GM12878 (cell line): ENCODE measurements at places on chromosomes 12 and 14. TPM values are rescaled to one million over a fixed set of nuclear protein-coding genes. Genes with fewer than 3 reads are reported as not detected.

DNA sequence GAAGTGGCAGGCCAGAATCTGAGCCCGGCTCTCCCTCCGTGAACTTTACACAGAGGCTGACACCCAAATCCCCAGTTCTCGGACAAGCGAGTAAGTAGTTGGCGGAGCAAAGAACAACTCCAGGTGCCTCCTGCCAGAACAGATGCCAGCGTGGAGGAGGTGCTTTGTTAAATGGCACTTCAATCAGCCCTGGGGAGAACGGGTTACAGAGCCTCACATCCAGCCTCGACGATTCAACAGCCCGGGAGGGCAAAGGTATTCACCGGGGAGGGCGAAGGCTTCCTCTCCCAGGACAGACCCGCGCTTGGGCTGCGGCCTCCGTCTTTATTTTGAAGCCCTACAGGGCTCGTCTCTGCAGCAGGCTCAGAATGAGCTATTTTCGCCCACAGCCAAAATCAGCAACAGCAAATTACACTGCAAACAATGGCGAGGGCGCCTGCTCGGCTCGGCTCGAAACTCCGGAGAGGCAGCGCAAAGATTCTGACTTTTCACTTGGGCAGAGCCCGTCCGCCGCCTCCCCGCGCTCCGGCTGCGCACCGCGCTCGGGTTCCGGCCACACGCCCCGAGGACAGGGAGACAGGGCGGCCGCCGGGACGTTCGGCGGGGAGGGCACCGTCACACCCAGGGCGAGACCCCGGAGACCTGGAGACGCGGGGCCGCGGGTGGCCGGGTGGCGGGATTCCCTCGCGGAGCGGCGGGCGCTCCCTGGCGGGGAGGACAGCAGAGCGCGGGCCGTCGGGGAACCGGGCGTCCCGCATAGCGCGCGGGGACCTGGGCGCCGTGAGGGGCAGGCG is 811 bp downstream of the TMCC3 start:
- DNase-seq = no peak

DNA sequence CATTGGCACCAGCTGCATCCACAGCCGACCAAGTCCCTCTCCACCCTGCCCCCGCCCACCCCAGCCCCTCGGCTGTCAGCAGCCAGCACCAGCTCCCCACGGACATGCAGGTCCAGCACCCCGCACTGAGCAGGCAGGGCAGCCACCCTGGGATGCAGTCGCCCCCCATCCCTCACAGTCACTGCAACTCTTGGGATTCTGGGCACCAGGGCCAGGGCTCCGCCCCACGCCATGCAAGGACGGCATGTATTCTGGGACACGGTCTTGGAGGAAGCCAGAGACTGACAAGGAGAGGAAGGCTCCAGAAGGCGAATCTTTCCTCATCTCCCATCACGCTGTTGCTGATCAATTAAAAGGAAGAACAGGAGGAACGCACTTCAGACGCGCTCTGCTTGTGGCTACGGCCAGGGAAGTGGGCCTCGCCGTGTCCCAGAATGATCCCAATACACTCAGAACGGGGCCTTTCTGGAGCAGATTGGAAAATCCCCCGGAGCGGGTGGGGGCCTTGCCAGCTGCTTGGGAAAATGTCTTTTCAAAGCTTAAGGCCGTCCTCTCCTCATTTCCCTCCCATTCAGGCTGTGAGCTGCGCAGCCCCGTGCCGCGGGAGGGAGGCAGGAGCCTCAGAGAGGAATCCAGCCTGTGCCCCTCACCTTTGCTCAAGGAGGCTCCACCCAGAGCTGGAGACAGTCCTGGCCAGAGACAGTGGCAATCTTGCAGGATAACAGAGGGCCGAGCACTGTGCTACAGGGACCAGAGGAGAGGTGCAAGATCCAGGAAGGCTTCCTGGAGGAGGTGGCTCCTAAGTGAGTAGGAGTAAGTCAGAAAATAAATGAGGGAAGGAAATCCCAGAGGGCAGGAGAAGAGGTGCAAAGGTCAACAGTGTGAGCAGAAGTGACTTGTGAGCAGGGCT is 54.1 kb upstream of the DIO3 start:
- DNase-seq = no peak

The GUCY2C gene
- total RNA-seq = 0.08 TPM in 1 of 2 replicates, not detected in the other

GRCh38 chr12:3246253-3246652 is 169.1 kb downstream of the TSPAN9 start:
- DNase-seq = no peak

- no peak for DNase-seq
These were observed 30.2 kb upstream of the EAPP start for GRCh38 chr14:34569750-34570149.

DNA sequence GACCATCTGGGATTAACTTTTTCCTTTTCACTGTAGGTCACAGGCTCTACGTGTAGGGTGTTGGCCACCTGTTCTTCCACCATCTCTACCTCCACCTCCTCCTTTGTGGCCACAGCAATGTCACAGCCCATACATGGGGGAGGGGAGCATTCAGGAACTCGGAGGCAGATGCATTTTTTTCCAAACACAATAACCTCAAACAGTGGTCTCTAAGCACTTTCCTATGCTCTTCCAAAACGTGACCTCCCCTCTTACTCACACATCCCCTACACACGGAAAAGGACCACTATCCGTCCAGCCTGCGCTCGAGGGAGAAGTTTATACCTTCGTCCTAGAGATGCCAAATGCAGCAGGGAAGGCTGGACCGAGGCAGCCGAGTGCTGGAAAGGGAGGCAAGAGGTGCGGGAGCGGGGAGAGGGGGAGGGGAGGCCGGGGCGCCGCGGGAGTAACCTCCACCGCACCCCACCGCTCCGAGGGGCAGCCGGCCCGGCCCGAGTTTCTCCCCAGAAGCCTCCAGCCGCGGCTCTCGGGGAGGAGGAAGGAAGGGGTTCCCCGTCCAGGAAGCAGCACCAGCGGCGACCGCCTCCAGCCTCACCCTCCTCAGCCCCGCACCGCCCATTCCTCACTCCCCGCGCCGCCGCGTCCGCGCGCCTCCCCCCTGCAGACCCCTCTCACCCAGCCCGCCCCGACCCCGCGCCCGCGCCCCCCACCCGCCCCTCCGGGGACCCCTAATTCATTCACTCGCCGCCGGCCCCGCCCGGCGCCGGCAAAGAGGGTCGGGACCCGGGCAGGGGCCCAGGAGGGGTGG is 594 bp downstream of the KRAS start:
- DNase-seq = no peak

DNA sequence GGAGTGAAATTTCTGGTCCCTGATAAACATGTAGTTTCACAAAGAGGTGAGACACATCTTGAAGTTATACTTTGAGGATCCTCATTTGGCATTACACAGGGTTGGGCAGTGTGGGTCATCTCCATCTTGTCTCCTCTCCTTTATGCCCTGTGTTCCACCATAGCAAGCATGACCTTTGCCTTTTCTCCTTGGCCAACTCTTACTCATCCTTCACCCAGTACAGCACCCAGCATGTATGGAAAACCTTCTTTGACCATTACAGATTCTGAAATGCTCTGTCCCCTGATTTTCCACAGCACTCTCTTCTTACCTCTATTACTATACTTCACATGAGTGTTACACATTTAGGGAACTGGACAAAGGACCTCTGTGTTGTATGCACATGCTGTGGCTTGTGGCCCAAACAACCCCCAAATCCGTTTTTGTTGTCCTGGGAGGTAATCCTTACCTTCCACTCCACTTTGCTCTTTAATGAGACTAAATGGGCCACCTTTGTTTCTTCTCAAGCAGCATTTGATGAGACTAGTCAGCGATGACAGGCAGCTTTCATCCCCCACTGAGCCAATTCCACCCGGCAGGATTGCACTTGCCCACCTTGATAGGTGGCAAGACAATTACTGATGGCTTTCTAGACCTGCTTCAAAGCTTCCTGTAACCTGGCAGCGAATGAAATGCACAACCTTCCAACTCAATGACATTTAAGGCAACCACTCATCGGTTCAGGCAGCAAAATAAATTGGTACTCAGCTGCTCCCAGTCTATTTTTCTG is 163.5 kb downstream of the MON2 start:
- no peak for DNase-seq

The TTC8 gene
- 1.7 and 2.0 TPM in 2 replicates for total RNA-seq

DNA sequence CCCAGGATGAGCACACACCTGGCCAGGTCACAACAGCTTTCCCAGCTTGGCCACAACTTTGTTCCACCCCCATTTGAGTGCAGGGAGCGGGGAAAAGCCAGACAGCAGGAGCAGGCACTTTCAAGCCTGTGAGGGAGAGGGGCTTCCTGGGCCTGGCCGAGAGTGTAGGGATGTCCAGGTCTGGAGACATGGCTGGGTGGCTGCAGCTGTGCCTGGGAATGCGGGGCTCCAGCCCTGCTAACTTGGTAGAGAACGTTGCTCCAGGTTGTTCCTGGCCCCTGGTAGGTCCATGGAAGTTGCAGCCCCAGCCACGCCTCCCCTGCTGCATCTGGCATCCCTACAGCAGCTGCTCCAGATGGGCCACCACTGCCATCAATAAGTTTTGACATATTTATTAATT is 738.5 kb downstream of the SLC6A15 start:
- DNase-seq = no peak

DNA sequence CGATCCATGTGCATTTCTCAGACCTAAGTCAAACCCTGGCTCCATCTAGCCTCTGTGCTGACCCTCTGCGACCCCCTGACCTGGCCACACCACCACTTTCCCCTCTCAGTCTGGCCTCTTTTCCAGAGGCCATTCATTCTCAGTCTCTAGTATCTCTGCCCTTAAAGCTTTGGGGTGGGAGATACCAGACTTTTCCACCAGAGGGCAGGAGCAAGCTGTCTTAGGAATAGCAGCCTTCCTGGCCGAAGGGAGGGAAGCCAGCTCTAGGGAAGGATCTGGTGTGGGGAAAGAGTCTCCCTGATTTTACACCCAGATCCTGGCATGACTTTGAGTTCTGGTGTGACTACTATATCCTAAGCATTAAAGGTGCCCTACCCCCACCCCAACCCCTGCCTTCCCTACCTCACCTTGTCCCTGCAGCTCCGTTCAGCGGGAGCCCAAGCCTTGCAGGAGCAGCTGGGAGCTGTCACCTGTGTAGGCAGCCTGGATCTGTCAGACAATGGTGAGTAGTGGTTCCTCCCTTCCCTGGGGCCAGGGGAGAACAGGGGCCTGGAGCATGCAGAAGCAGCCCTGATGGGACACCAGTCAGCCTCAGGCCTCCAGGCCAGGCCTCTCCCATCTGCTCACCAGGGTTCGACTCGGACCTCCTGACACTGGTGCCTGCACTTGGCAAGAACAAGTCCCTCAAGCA is 6.6 kb downstream of the CARMIL3 start:
- no peak for DNase-seq

- DNase-seq = no peak
These were observed 22.5 kb downstream of the SH2B3 start for GRCh38 chr12:111428081-111428727.

The KRT2 gene
- 0.08 TPM in 1 of 2 replicates, not detected in the other for total RNA-seq

The TSPAN19 gene
- not detected in 2 replicates for total RNA-seq

The CLEC9A gene
- total RNA-seq = not detected in 2 replicates

DNA sequence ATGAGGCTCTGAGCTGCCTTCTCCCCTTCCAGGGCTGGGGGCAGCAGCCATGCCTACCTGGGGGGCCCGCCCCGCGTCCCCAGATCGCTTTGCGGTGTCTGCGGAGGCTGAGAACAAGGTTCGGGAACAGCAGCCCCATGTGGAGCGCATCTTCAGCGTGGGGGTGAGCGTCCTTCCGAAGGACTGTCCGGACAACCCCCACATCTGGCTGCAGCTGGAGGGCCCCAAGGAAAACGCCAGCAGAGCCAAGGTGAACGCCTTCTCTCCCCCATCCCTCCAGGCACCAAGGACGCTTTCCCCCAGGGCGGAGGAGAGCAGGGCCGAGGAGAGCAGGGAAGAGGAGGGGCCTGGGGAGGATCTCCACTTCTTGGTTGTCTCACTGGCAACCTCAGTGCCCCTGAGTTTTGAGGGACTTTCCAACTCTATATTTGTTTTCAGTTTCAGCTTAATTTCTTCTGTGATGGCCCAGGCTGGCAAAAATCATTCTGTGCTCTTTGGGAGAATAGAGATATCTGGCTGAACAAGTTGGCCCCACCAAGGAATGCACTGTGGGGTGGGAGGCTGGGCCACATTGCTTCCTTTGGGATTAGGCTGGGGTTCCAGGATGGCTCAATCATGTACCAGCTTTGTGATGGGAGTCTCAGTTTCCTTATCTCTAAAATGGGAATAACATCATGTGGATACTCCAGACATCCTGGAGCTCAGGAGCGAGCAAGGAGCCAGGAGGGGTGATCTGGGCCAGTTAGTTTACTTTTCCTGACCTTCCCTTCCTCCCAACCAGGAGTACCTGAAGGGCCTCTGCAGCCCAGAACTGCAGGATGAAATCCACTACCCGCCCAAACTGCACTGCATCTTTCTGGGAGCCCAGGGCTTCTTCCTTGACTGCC is 1.2 kb downstream of the KHNYN start:
- no peak for DNase-seq

DNA sequence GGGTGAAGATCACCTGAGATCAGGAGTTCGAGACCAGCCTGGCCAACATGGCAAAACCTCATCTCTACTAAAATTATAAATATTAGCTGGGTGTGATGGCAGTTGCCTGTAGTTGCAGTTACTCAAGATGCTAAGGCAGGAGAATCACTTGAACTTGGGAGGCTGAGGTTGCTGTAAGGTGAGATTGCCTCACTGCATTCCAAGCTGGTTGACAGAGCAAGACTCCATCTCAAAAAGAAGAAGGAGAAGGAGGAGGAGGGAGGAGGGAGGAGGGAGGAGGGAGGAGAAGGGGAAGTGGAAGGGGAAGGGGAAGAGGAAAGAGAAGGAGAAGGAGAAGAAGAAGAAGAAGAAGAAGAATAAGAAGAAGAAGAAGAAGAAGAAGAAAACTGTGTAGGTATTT is 17.0 kb downstream of the RNASE10 start:
- no peak for DNase-seq

- DNase-seq = no peak
These were observed 447.5 kb downstream of the PCNX1 start for GRCh38 chr14:71354801-71355200.

- no peak for DNase-seq
These were observed 6.1 kb downstream of the RAPGEF3 start for GRCh38 chr12:47752552-47752951.
